ENCODE measurements at places on chromosomes 1 and 21. TPM values are rescaled to one million over a fixed set of nuclear protein-coding genes. Genes with fewer than 3 reads are reported as not detected.

GPX7 gene
- 30.4 TPM for total RNA-seq

CDC42 gene
- 466 TPM for total RNA-seq

TOR1AIP1 gene
- 48.8 TPM for total RNA-seq

ELAPOR1 gene
- 0.28 TPM for total RNA-seq

Data from regular cardiac myocyte (primary cell).